ENCODE measurements at places on chromosomes 13 and 19.

- DNase-seq: no peak
Measured at GRCh38 chr13:27691207-27691606, 69.5 kb downstream of the POLR1D start.

DNA sequence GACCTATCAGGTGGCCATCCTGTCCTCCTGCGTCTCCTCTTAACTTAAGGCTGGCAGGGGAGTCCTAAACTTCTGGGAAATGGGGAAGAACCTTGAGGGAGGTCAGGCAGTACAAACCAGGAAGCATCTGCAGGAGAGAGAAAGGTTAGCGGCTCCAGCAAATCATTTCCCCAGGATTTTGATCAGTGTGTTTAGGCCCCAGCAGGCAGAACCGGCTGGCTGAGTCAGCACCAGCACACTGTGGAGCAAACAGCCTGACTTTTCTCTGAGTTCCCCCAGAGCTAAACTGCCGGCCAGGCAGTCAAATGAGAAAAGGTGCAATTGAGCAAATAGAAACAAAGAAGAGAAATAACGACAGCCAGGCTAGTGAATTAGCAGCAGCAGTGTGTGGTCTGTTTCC lies 46.7 kb upstream of the MEDAG start:
- DNase-seq: no peak

- no peak for DNase-seq
Measured at GRCh38 chr13:35693134-35693784, 216.8 kb upstream of the MAB21L1 start.

DNA sequence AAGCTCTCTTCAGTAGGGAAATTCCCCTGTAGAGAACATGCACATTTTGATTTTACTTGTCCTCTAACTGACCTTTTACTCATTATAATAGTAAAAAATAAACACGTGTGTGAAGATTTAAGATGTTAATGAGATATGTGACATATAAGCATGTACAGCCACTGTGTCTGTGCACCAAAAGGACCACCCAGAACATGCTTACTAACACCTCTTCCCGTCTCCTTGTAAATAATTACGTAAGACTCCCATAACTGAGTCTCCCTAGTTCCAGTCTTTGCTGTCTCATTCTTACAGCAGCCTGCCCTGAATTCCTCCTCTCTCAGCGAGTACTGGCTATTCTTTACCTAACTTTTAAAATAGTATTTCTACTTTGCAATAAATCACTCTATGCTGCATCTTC lies 53.6 kb downstream of the ZNF100 start:
- DNase-seq: no peak

DNA sequence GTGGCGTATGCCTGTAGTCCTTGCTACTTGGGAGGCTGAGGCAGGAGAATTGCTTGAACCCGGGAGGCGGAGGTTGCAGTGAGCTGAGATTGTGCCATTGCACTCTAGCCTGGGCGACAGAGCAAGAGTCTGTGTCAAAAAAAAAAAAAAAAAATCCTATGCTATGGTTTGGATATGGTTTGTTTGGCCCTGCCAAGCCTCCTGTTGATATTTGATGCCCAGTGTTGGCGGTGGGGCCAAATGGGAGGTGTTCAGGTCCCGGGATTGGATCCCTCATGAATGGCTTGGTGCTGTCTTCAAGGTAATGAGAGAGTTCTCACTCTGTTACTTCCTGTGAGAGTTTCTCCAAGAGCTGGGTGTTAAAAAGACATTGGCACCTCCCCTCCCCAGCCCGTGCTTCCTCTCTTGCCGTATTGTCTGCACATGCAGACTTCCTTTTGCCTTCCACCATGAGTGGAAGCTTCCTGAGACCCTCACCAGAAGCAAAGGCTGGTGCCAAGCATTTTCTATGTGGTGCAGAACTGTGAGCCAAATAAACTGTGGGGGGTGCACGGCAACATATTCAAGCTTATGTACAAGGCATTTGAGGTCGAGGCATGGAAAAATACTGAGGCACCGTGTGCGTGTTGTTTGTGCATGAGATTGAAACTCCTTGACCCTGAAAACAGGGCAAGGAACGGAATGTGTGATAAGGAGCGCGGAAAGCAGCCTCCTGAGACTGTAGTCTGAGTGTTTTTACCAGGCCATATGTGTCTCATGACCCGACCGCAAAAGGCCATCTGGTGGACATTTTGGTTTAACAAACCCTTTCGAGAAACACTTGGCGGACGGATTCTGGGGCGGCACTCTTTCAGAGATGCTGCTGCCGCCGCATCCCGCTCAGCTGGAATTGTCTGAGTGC lies 7.3 kb downstream of the SIGLEC9 start:
- no peak for DNase-seq

- no peak for DNase-seq
Measured at GRCh38 chr19:45160870-45161737, at the start of gene NKPD1. NKPD1 (minus strand) TSS chr19:45160982; CDS start chr19:45160150, 832 bp downstream.

DNA sequence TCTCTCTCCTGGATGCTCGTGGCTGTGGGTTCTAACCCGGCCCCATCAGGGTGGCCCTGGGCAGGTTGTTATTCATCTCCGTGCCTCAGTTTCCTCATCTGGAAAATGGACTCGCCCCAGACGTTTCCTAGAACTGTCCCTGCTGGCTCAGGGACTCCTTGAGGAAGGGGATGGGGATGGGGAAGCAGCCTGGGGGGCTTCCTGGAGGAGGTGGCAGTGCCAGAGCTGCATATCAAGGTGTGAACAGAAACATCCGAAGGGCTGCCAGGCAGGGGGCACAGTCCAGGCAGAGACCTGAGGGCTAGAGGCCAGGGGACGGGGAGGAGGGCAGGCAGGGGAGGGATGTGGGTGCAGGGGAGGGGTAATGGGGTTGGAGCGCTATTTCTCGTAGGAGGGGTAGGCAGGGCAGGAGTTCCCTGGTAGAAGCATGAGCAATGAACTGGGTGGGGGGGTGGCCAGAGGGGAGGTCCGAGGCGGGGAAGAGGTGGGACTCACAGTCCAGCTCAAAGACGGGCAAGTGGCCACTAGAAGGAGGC lies 3.6 kb upstream of the ELANE start:
- DNase-seq: no peak

GRCh38 chr13:46171217-46171616 lies 10.8 kb downstream of the LCP1 start:
- no peak for DNase-seq
